ENCODE measurements at places on chromosomes 3 and 15.

GRCh38 chr15:69601711-69602504, 149.3 kb downstream of the RPLP1 start:
- DNase-seq: no peak

GRCh38 chr3:154970797-154971196, 109.3 kb upstream of the MME start:
- no peak for DNase-seq

GRCh38 chr15:50556642-50557371, 10.3 kb upstream of the USP50 start:
- no peak for DNase-seq

- no peak for DNase-seq
Observed at GRCh38 chr3:140035871-140036270, 100.9 kb downstream of the CLSTN2 start.

GRCh38 chr3:161266731-161267150, 45.6 kb downstream of the NMD3 start:
- DNase-seq: no peak

- DNase-seq: no peak
Observed at GRCh38 chr3:16468002-16468335, 45.5 kb downstream of the RFTN1 start.

DNA sequence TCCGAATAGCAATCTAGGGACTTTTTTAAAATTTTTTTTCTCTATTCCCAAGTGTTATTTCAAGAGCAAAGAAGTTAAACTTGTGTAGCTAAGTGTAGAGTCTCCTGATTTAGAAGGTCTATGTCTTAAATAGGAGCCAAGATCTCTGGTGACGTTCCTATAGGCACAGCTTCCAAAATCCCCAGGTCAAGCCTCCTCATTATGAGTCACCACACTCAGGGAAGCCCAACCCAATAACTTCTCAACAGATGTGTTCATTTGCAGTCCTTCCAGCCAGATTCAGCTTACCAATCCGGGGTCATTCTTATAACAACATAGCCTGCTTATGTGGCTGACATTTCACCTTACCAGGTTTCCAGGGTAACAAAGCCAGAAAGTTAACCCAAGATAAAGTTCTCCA, 270.3 kb downstream of the IL5RA start:
- no peak for DNase-seq

GRCh38 chr15:56812961-56813360, 79.7 kb upstream of the ZNF280D start:
- no peak for DNase-seq

DNA sequence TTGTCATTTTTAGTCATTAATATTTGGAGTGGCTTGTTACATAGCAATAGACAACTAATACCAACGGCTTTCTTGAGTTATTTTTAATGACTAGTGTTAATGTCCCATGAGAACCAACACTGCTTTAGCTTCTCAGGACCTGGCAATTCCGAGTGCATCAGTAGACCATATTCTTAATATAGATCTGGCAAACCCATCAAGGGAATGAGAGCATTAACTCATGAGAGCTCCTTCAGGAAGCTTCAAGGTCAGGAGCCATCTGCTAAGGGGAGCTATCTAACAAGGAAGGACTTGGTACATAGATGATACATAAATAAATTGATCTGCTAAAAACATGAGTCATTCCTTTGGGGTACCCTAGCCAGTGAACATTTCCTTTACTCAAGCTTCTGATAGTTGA, 122.6 kb upstream of the EPHA3 start:
- no peak for DNase-seq

DNA sequence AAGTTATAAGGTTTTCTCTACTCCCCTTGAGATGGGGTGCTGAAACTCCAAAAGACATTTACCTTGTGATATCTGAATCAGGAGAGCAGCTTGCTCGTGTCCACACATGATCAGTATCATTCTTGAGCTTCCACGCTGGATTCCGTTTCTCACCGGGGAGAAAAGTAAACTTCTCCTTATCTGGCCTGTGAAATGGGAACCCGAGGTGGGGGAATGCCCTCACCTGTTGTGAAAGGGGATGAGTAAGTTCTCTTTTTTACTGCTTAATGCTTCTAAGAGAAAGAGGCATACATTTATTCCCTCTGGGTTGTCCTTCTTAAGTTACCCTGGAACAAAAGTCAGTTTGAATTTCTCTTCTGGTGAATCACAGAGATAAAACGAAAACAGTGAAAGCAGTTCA, 440.5 kb upstream of the ADAMTS9 start:
- DNase-seq: no peak

- peak; percentile 85 for DNase-seq
Observed at GRCh38 chr3:30768703-30769550, 125.5 kb downstream of the GADL1 start.

- no peak for DNase-seq
Observed at GRCh38 chr3:30292192-30292893, 314.1 kb upstream of the TGFBR2 start.

DNA sequence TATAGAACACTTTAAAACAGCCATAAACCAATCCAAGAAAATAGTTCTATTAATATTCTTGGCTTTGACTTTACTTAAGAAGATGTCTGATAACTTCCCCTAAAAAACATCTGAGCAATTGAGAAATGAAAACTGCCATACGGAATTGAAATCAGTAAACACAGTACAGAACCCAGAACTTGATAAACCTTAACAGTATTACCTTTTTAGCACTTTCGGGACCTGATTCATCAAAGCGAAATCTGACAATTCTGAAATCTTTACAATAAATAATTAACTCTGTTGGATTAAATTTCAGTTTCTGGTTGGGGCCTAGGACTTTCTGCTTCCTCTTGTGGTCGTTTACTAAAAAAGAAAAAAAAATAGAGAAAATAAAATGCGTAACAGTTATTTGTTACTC, 17.3 kb downstream of the MTMR10 start:
- no peak for DNase-seq

GRCh38 chr3:8052659-8053058, 449.0 kb upstream of the LMCD1 start:
- DNase-seq: peak; percentile 30

DNA sequence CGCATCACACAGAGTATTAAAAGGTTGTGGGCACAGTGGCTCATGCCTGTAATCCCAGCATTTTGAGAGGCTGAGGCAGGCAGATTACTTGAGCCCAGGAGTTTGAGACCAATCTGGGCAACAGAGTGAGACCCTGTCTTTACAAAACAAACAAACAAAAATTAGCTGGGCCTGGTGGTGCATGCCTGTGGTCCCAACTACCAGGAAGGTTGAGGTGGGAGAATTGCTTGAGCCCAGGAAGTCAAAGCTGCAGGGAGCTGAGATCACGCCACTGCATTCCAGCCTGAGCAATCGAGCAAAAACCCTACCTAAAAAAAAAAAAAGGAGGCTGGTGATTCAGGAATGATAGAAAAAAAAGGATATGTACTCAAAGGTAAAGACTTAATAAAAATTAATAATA, 28.2 kb upstream of the ST6GAL1 start:
- DNase-seq: no peak

DNA sequence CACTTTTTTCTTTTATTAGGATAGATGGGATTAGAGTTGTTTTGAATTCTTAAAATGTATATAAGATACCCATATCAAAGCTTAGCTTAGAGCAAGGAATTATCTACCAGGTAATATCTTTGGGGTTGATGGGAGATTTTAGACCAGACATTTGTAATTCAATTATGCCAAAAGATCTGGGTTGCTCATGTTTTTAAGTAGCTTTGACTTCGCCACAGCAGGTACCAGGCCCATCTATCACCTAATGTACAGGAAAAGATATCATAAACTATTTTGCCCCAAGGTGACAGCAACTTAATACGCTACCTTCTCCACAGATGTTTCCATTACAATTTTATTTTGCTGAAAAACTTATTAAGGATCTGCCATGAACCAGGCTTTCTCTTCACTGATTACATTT, 514.6 kb upstream of the ADAMTS9 start:
- DNase-seq: no peak

DNA sequence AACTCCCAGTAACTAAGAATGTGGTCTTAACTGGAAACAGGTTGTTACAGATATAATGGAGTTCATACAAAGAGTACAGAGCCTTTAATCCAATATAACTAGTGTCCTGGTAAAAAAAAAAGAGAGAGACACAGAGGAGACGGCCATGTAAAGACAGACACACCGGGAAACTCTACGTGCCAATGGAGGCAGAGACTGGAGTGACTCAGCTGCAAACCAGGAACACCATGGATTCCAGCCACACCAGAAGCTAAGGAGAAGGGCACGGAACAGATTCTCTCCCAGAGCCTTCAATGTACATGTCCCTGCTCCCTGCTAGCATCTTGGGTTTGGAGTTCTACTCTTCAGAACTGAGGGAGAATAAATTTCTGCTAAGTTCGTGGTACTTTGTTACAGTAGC, 4.5 kb downstream of the RNF168 start:
- no peak for DNase-seq

DNA sequence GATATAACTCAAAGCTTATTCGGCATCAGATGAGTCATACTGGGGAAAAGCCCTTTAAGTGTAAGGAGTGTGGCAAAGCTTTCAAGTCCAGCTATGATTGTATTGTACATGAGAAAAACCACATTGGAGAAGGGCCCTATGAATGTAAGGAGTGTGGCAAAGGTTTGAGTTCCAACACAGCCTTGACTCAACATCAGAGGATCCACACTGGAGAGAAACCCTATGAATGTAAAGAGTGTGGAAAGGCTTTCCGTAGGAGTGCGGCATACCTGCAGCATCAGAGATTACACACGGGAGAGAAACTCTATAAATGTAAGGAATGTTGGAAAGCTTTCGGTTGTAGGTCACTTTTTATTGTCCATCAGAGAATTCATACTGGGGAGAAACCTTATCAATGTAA, 7.5 kb downstream of the ZNF621 start:
- no peak for DNase-seq

GRCh38 chr15:40538976-40539375, 25.9 kb downstream of the CCDC32 start:
- DNase-seq: no peak

DNA sequence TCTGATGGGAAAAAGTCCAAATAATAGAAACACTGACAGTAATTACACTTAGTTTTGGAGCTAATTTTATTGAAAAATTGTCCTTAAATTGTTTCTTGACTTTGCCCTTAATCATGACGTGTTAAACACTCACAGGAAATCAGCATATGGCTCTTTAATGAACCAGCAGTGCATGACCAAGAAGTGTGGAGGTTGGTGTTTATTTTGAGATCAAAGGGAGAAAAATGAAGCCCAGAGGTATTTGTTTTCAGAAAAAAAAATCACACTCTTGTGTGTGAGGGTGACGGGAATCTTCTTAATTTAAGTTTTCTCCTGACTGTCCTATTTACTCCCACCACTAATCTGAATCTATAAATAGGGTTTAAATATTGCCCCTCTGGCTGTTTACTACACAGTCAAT, 28.8 kb upstream of the SYNM start:
- no peak for DNase-seq

DNA sequence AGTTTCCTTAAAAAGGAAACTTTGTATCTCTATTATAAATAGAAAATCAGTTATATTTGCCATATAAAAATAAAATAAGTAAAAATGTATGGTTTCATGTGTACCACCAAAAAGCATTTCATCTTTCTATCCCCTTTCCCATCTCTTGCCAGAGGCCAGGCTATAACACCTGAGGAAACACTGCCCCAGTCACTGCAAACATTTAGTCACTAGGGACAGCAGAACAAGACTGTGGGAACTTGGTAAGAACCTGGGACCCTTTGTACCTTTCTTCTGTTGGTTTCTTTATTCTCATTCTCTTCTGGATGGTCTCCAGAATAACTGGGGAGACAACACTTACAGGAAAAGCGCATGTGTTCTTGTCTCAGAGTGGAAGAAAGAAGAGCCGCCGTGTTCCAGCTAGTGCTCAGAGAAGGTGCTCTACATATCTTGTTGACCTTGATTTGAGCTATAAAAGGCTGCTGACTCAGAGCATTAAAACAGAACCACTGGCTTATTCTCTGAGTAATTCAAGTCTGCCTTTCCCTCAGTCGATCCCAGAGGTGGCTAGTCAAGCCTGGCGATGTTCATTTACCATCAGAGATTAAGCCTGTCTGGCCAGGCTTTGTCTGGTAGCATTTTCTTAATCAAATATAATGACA, 361.6 kb downstream of the RBMS3 start:
- peak; percentile 29 for DNase-seq

DNA sequence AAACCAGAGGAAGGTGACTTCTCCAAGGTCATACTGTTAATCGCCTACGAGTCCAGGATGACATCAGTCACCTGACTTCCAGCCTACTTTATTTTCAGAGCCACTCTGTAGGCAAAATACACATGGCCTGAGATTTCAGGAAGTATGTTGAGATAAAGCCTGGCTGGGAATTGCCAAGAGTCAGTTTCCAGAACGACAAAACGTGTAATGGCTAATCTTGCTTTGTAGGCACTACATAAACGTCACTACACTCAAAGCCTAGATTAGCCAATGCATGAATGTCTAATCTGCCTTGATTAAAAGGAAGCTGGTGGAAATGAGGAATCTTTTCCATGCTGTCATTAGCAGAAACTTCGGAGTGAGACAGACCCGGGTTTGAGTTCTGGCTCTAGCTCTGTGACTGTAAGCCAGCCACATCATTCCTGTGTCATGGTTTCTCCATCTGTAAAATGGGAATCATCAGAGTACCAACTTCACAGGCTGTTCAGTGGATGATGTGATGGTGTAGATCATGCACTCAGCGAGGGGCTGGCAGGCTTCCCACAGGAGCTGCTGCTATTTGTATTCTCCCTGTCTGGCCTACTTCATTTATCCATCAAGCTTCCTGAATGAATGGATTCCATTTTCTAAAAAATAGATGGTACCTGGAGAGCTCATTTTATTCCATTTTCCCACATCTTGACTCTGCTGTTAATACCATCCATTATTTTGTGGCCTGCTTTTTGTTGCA, 241.9 kb downstream of the XXYLT1 start:
- DNase-seq: peak; percentile 71

DNA sequence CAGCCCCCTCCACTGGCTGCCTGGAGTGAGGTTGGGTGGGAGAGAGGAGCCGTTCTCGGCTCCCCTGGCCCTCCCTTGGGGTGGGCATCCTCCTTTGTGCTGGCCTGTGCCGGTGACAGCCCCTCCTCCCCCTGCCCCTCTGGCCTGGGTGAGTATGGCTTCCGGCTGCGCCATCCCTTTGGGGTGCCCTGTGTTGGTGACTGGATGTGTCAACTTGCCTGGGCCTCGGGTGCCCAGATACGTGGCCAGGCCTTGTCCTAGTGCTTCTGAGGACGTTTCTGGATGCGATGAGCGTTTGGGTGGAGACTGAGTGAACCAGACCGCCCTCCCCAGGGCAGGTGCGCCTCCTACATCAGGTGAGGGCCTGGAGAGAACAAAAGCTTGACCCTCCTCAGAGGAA, 59.7 kb downstream of the PLXNA1 start:
- no peak for DNase-seq

GRCh38 chr15:52558196-52558595, 10.6 kb downstream of the ARPP19 start:
- DNase-seq: no peak

- no peak for DNase-seq
Observed at GRCh38 chr3:137325170-137325569, 367.4 kb downstream of the IL20RB start.

GRCh38 chr15:40248006-40248783, 9.3 kb downstream of the PAK6 start:
- no peak for DNase-seq

DNA sequence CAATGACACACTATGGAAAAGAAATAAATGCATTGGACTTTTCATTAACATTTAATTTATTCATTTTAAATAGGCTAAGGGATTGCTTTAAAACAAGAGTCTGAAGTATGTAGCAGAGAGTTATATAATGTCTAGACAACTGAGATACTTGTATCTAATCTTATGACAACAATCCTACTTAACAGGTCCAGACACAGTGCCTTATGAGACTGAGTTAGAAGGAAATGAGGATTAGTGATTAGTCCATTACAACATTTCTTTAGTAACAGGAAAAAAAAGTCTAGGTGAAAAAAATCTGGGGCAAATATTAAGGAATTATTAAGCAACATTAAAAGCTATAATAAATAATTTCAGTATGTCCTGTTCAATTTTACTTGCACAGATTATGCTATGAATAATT, 140.6 kb downstream of the MEIS2 start:
- no peak for DNase-seq

Measured in left ventricle myocardium superior (tissue), 1 donor.